Activated CD4-positive, alpha-beta T cell treated with anti-CD3 and anti-CD28 coated beads, Interleukin-2, Interleukin-6, amounts not matched to agents 100 ng/mL and 50 ng/mL, durations not matched to agents 16 hours and 8 hours (primary cell): ENCODE measurements at places on chromosomes 11 and 22.
A peak's percentile ranks its signal among the peaks of the same experiment; 100 is the strongest.

DNA sequence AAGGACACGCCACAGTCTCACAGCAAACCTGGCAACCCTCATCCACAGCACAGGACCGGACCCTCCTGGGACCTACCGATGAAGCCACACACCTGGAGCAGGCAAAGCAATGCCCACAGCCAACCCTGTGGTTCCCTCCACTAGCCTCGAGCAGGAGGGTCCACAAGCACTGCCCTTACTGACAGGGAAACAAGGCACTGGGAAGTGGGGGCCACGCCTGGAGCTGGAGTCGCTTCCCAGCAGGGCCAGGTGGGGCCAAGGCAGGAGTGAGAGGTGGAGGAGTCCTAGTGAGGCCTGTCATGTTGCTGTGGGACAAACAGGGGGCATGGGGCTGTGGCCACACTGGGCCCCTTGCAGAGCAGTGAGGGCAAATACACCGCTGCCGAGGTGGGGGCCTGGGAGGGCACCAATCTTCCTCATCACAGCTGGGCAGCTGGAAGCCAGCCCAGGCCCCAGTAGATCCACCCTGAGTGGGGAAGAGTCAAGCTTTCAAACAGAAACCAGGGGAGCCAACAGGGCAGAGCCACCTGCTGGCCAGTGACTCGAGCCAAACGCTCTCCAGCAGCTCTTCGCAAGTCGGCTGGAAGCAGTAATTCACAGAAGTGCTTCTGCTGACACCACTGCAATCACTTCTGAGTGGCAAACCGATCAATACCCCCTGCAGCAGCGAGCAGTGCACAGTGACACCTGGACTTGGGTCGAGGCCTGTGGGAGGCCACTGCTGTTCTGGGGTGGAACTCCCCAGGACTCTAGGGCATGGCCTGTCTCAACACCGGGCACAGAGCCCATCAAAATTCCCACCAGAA lies 13.7 kb downstream of the SULT4A1 start:
- DNase-seq = no peak

GRCh38 chr11:126226334-126227084 lies 14.9 kb downstream of the FAM118B start:
- DNase-seq = no peak

DNA sequence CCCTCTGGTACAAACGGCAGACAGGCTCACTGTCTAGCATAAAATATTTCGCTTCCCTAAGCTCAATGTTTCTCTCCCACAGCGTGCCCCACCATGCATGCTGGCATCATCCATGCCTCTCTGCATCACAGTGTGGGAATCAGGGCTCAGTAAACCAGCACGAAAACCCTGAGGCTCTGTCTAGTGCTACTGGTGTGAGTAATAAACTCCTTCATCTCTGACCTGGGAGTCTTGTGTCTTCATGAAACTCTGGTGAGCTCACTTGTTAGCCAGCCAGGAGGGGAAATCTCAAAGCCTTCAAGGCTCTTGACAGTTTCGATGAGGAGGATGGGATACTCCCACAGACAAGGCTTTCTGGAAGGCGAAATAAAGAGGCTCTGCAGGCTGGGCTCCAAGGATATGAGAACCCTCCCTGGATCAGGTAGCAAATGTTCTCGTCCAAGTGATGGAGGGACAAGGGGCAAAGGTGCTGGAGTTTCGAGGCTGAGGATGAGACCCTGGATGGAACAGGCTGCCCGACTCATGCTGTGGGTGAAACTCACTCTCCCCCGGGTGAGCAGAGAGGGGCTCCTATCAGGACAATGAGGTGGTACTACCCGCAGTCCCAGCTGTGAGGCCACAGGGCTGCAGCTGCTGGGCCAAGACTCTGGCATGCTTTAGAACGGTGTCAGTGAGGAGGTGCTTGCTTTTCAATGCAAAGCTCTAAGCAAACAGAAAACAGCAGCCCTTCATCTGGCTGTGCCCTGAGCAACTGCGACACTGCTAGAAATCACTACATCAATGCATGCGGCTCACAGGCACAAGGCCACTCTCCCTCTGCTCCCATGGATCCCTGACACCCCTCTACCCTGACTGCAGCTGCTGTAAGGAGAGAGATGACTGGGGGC lies 69.3 kb downstream of the SHANK2 start:
- no peak for DNase-seq

DNA sequence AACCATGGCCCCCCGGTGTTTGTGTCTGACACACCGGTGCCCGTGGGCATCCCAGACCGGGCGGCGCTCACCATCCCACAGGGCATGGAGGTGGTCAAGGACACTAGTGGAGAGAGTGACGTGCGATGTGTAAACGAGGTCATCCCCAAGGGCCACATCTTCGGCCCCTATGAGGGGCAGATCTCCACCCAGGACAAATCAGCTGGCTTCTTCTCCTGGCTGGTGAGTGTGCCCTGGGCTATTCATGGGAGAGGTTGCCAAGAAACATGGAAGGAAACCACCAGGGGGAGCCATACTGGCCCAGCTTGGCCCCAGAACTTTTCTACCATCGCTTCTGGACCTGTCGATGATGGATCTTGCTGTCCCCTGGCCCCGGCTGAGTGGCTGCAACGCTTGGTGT lies 36.5 kb downstream of the PRDM11 start:
- DNase-seq = no peak

DNA sequence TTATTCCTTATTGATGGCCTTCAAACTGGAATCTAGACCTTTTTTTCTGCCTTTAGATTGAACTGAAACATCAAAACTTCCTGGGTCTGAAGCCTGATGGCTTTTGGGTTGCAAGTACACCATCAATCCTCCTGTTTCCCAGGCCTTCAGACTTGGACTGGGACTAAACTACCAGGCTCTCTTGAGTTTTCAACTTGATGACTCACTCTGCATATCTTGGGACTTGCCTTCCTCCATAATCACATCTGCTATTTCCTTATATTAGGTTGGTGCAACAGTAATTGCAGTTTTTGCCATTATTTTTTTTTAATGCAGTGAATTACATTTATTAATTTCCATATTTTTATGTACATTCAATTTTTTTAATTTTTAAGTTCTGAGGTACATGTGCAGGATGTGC lies 7.0 kb downstream of the OR51B5 start:
- no peak for DNase-seq

DNA sequence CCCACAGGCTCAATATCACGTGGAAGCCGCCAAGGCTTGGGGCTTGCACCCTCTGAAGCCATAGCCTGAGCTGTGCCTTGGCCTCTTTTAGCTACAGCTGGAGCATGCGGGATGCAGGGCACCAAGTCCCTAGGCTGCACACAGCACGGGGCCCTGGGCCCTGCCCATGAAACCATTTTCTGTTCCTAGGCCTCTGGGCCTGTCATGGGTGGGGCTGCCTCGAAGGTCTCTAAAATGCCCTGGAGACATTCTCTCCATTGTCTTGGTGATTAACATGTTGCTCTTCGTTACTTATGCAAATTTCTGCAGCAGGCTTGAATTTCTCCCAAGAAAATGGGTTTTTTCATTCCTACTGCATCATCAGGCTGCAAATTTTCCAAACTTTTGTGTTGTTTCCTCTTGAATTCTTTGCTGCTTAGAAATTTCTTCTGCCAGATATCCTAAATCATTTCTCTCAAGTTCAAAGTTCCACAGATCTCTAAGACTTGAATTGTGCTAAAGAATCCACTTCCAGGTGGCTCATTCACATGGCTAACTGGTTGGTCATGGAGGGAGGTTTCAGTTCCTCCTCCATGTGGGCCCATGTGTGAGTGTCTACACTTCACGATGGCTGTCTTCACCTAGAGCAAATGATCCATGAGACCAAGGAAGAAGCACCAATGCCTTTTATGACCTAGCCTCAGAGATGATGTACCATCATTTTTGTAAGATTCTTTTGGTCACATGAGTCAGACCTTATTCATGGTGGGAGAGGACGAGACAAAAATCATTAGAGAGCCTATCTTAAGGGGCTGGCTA lies 7.4 kb upstream of the CREBZF start:
- DNase-seq = no peak

DNA sequence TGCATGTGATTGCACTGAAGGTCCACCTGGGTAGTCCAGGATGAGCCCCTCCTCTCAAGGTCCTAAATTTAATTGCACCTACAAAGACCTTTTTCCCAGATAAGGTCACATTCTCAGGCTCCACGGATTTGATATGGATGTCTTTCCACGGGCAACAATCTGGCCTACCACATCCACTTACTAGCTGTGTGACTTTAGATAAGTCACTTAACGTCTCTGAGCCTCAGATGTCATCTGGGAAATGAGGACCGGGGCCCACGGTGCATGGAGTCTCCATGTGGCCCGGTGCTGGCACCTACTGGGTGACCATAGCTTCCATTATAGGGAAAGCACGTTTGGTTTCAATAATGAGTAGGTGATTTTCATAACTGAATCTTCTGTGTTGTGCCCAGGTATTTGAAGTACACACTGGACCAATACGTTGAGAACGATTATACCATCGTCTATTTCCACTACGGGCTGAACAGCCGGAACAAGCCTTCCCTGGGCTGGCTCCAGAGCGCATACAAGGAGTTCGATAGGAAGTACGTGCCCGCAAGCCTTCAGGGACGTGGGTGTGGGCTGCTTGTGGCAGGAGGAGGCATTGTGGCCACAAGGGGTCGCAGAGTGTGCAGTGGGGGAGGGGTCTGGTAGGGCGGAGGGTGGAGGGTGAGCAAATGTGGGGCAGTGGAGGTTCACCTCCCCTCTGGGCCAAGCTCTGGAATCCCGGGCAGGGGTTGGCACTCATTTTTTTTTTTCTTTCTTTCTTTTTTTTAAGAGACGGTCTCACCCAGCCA lies 55.7 kb downstream of the ARHGAP8 start:
- DNase-seq = peak; percentile 9

- DNase-seq = no peak
Measured at GRCh38 chr11:40186437-40187263, 1272.8 kb downstream of the LRRC4C start.

GRCh38 chr11:61637277-61637676 lies 42.9 kb upstream of the DAGLA start:
- no peak for DNase-seq

DNA sequence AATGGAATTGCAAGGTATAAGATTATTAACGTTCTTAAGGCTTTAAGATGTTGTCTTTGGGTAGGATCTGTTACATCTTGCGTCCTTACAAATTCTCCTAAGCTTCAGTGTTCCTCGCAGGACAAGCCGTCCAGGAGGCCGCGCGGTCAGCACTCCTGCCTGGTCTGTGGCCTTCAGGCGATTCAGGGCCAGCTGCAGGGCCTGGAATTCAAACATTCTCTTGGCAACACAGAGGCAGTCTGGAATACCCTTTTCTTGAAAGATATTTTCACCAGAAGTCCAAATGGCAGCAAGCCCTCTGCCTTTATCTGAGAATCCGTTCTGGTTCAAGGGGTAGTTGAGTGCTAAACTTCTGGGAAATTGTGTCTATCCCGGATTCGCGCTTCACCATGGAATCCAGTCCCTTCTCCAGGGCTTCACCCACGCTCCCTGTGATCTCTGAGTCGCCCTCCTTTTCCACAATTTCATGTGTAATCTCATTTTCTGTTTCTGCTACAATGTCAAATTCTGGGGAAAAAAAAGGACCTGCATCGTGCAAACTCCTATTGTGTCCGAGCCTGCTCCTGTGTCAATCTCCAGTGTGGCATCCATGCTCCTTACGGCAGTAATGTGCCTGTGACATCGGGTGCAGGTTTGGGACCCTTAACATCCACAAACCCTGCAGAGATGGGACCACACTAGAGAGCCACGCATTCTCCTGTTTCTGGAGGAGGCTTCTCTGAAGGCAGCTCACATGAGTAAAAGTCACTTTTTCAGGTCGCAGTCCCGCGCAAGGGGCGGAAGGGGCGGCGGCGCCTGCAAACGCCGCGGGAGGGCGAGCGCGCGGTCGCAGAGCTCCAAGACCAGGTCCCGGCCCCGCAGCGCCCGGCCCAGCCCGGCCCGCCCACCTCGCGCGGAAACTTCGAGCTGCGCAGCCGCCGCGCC lies 25.4 kb upstream of the SORL1 start:
- peak; percentile 53 for DNase-seq

GRCh38 chr22:35839841-35840301 lies 122.2 kb downstream of the APOL5 start:
- no peak for DNase-seq

DNA sequence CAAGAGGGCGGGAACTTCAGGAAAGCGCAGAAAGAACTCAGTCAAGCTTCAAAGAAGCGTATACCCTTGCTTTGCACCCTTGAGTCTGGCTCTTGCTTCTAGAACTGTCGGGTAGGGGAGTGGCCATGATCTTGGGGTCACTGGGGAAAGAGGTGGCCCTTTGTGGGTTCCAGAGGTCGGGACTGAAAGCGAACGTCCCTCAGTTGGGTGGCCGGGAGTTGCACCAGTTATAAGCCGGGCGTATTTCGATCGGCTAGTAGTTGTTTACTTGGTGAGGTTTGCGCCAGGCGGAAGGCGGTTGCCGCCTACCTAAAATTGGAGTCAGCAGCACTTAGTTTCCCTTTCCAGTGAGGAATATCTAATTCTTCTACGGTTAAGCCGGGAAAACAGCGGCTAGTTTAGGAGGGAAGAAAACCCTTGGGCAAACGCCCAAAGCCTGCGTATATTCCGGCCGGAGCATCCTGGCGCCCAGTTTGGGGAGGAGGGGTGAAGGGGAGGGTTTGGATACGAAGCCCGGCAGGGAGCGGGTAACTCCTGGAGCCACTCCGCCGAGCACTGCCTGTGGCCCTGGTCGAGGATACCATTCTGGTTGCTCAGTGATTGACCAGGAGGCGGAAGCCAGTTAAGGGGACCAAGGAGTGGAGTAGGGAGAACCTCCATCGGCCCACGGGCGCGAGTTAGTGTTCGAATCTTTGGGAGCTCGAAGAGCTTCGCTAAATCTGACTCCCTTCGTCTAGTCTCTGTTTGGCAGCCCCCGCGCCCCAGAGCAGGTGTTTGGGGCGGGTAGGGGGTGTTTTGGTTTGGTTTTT lies 807 bp upstream of the WT1 start:
- DNase-seq = no peak

DNA sequence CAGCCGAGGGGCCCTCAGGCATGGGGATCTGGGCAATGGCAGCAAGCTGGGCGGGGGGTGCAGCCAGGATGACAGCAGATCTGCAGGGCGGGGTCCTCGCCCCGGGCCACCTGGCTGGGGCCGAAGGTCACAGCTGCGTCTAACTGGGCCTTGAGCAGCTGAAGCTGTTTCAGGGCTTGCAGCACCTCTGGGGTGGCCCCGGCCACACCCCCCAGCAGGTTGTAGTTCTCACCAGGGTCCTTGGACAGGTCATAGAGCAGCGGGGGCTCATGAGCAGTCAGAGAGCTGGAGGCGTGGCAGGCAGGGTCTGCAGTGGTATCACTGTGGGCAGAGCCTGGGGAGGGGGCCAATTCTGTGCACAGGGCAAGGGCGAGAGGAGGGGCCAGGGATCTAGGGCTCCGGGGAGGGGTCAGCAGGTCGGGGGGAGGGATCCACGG lies 2.8 kb downstream of the ARSA start:
- no peak for DNase-seq

GRCh38 chr11:36354221-36355003 lies 58.3 kb downstream of the PRR5L start:
- DNase-seq = peak; percentile 69

DNA sequence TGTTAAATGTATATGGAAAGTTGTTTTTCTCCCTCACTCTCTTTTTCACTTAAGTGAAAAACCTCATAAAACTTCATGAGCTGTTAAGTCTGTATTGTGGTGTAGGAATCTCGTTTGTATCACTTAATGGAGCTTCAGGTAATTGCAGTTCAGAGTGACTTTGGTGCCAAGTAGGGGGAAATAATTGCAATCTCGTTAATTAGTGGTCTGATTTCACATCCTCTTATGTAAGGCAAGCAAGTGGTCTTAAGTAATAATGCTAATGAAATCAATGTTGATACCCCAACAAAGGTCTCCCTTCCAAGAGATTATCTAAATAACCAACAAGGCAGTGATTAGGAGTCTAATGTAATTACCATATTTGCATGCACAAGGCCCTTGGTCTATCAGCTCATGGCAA lies 174.2 kb upstream of the SORL1-AS1 start:
- DNase-seq = no peak

- peak; percentile 77 for DNase-seq
Measured at GRCh38 chr22:30754971-30755758, 60.5 kb downstream of the OSBP2 start.

GRCh38 chr22:36417281-36417686 lies 29.5 kb upstream of the MYH9 start:
- DNase-seq = peak; percentile 22
